ENCODE measurements at places on chromosomes 12 and 14.

DNA sequence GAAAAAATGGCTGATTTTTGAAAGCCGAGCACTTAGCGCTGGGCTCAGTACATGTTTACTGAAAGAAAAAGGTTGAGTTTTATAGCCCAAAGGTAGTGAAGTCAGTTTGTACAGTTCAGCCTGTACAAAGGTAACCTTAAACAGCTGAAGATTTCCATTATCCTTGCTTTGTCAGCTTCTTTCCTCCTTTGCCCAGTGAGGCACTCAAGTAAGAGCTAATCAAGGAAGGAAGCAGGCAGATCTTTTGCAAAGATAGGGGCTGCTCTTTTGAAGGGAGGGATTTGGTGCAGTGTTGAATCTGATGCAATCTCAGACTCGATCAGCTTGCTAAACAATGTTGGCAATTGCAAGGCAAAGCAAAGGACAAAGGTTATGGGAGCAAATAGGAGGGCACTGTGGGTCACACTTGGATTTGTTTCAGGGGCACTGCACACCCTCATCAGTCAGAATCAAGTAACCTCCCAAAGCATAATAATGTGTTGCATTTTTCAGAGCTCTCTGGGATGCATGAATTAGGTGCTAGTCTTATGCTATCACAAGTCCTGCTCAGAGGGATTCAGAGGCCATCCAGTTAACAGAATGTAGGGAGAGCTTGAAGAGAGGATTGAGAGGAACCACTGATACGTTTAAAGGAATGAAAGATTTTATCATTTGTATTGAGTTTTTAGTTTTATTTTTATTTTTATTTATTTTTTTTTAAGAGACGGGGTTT is 44.4 kb downstream of the ANO6 start:
- DNase-seq: no peak

- no peak for DNase-seq
Observed at GRCh38 chr12:16347391-16348298, at the start of gene MGST1. Gene MGST1, plus strand, starts transcription at chr12:16347645. Its CDS starts 6,608 bp downstream, at chr12:16354253.

GRCh38 chr12:89707703-89708564 is 704 bp downstream of the ATP2B1 start:
- DNase-seq: no peak

- DNase-seq: peak; percentile 70
Observed at GRCh38 chr14:51283402-51284085, 43.5 kb downstream of the TMX1 start.

DNA sequence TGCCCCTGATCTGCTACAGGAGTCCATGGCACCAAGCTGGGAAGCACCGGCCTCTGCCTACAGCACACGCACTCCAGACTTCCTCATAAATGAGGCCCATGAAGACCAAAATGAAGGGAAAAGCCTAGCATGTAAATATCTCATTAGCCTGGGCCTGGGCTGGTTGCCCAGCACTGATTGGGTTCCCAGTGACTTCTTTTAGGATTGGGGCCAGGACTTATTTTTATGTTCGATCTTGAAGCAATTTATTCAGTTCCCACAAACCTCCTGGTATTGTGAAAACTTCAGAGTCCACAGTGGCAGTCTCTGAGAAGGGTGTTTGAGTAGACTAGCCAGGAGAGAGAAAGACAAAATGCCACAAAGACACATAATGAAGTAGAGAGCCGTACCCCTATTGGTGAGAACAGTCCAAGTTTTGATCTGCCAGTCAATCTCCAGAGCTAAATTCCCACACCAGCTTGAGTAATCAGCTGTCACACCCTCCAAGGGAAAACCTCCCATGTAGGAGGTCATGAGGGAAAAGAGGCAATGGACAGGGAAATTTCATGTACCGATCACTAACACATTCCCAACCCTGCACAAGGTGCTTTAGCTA is 78.2 kb downstream of the PHLDA1 start:
- DNase-seq: peak; percentile 93

- no peak for DNase-seq
Observed at GRCh38 chr12:76449016-76449415, 100.8 kb upstream of the BBS10 start.

DNA sequence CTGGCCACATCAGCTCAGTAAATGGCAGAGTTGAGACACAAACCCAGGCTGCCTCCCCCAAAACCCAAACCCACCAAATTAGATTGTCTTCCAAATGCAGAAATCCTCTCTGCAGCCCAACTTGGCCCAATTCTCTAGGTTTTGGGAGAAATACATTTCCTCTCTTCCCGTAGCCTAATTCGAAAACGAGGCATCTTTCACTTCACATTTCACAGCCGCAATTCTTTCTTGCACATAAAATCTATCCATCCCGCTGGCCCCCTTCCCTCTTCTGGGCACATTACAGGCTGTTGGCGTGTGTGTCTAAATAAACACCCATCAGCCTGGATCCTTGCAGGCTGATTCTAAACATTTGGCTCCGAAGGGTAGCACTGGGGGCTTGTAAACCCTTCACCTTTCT is 83.8 kb upstream of the VRK1 start:
- no peak for DNase-seq

DNA sequence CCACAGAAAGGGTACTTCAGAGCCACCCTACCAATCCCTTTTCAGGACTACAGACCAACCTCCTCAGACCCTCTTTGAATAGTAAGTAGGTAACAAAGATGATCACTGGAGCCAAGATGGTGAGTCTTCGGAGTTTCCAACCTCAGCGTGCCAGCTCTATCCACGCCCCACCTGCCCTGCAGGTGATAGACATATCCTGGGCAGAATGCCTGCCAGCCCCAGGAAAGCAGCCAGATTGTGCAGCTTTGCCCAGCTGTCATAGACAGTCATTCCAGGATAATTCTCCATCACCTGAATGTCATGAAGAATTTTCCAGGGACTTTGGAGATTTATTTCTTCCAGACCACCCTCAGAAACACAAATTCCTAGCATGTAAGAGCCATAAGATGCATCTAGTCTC is 434.4 kb downstream of the RGS6 start:
- no peak for DNase-seq

DNA sequence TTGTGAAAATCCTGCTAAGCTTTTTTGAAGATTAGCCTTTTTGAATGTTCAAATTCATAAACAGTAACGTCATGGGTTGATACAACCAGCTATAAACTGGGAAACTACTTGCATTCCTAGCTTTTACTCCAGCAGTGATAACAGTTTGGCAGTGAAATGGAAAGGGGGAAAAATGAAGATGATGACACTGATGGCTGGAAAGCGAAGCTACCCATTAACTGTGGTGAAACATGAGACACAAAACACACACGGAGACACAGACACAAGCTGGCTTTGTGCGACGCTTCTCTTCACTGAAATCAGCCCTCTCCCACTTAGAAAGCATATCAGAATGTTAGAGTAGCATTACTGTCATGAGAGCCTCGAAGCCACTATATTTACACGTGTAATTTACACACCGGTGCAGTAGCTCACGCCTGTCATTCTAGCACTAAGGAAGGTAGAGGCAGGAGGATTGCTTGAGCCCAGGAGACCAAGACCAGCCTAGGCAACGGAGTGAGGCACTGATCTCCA is 15.7 kb downstream of the VPS37B start:
- no peak for DNase-seq

GRCh38 chr12:67517181-67517887 is 131.2 kb upstream of the DYRK2 start:
- no peak for DNase-seq

- DNase-seq: no peak
Observed at GRCh38 chr14:44041700-44042099, 465.4 kb downstream of the FSCB start.
